ENCODE measurements at places on chromosomes 5 and 9.

GRCh38 chr5:123131551-123132204, 42.6 kb downstream of the PRDM6 start:
- DNase-seq: no peak

DNA sequence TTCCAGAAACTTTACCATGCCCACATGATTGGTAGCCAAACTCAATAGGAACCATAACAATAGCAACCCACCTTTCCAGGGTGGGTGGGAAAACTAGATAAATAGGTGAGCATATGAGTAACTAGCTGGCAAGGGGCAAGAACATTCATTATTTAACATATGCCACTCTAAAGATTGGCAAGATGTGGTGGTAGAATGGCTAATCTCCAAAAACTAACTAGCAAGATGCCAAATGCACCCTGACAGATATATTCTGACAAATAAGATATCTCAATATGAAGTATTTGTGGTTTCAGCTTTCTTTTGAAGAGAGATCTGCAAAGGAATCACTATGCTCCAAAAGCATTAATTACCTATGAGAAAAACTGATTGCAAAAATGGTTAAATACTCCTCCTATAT, 895.6 kb downstream of the TLE1 start:
- no peak for DNase-seq

DNA sequence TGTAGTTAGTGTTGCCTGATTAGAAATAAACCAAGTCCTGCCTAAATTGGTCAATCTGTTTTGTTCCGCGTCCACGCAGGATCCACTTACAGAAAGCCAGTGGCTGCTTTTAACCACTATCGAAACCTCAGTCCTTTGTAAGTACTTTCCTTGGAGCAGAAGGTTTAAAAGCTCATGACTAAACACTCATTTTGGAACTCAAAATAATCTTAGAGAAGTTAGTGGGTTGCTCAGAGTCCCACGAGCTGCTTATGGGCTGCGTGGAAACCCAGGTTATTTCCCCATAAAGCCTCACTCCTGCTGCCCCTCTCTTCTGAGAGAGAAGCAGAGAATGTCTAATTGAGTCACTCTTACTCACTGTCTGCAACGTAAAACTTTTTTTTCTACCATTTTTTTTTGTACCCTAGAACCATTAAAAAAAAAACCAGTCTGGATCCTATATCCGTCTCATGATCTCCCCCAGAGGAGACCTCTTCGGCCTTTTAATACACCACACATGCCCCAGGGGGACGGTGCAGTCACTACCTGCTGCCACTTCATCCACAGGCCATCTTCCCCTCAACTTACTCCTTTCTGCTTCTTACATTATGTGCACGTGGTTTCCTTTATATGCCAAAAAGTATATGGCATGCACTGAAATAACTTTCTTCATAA, 7.6 kb downstream of the BASP1 start:
- DNase-seq: no peak

DNA sequence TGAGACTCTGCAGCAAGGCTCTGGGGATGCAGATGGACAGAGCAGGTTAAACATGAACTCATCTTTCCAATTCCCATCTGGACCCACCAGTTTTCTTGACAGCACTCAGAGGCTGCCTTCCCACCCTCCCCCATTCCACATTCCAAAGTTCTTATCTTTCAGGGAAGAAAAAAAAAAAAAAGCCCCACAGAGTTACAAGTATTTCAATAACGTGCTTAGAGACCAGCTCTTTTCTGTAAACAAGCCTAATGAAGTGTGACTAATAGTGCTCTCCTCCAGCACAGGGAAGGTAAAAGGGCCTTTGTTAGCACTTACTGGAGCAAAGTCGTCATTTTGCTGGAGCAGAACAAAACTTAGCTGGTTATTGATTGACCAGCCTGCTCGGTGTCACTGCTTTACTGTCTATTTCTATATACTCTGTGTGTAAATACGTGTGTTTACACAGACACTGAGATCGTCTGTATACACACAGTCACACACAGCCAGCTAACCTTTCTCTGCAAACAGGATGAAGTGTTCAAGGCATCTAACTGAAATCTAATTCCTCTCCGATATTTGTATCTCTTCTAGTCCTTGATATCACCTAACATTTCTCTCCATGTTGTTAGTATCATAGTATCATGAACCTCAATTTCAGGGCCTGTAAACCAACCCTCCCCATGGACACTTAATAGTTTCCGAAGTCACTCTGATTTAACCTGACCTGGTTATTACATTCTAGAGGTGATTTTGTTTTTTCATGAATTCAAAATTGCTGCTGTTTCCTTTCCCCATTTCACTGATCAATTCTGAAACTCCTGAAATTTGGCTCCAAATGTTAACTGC, 84.9 kb downstream of the ZNF608 start:
- DNase-seq: no peak

DNA sequence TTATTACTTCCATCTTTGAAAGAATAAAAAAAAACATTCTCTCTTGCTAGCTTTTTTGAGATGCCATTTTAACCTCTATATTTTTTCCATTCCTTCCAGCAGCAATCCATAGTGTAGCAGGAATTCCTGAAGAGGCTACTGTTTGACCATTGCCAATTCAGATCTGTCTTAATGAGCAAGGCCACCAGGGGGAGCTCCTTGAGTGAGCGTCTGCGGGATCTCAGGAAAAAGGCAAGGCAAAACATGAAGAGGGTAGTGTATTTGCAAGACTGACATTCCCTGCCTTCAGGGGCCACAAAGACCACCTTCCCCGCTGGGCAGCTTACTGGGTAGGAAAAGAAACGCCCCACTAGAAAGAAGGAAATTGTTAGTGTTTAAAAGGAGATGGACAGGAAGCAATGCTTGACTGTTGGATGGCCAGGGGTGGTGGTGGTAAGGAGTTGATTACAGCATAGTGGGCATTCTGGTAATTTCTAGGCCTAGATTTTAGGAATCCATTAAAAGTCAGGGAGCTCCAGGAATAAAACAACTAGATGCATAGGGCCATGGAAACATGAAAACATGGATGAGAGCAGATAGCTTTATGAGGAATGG, 206.6 kb upstream of the HAPLN1 start:
- peak; percentile 84 for DNase-seq

DNA sequence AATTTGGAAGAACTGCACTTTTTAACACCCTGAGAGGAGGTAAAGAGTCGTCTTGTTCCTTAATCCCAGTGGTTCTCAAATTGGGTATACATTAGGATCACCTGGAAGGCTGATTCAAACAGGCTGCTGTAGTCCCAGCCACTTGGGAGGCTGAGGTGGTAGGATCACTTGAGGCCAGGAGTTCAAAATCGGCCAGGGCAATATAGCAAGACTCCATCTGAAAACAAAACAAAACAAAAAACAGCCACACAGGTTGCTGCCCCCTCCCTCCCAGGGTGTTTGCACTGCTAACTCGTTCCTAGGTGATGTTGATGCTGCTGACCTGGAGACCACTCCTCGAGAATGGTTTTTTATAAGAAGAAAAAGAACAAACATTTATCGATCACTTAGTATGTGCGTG, 1.5 kb upstream of the TBC1D9B start:
- DNase-seq: no peak

DNA sequence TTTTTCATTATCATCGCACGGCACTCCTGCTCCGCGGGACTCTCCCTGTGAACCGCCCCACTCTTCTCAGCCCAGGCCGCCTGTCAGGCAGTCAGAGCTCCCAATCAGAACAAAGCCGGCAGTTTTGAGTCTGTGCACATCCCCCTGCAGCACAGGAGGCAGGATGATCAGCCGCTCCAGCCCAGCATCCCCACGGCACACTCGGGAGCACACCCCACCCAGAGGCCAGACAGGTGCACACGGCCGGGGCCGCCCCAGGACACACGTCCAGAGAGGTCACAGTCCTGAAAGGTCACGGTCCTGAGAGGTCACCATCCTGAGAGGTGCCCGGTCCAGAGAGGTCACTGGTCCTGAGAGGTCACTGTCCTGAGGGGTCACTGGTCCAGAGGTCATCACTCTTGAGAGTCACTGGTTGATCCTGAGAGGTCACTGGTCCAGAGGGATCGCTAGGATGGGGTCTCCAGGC, 8.4 kb downstream of the TPPP start:
- no peak for DNase-seq

DNA sequence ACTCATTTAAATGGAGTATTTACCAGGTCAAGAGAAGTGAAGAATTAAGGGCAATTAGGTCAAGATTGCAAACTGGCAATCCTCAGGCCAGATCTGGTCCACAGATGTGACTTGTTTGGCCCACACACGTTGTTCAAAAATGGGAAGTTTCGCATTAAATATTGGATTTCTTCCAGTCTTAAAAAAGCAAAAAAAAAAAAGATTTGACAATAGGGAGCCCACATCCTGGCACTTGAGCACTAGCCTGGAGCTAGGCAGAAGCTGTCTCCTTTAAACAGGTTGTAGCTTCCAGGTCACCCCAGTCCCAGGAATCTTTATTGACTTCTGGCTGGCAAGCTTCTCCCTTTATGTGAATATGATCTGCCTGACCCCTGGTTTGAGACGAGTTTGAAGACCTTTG, 520.4 kb downstream of the RAB3C start:
- no peak for DNase-seq

- no peak for DNase-seq
These were observed 30.0 kb upstream of the SLC6A19 start for GRCh38 chr5:1171340-1171941.

- no peak for DNase-seq
These were observed 11.0 kb downstream of the RASA1 start for GRCh38 chr5:87278590-87279100.

- no peak for DNase-seq
These were observed 341.1 kb upstream of the RGMB start for GRCh38 chr5:98432378-98432777.

DNA sequence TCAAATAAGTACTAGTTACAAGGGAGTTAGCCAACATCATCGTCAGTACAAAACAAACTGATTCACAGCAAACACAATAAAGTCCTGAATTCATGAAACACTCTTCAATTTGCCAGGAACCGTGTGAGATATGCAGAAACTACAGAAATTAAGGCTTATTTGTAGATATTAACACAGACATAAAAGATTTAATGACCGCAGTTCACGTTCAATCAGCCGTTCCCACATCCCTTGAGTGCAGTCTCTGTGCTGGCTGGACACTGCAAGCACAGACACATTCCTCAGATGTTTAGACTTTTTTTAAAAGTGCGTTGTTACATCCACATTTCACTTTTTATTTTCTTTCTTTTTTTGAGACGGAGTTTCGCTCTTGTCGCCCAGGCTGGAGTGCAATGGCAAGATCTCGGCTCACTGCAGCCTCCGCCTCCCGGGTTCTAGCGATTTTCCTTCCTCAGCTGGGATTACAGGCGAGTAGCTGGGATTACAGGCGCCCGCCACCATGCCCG, 566 bp upstream of the CEP78 start:
- DNase-seq: peak; percentile 11

GRCh38 chr9:99019510-99020331, 76.0 kb downstream of the COL15A1 start:
- DNase-seq: no peak

GRCh38 chr9:82590845-82591244, 472.1 kb downstream of the RASEF start:
- no peak for DNase-seq

DNA sequence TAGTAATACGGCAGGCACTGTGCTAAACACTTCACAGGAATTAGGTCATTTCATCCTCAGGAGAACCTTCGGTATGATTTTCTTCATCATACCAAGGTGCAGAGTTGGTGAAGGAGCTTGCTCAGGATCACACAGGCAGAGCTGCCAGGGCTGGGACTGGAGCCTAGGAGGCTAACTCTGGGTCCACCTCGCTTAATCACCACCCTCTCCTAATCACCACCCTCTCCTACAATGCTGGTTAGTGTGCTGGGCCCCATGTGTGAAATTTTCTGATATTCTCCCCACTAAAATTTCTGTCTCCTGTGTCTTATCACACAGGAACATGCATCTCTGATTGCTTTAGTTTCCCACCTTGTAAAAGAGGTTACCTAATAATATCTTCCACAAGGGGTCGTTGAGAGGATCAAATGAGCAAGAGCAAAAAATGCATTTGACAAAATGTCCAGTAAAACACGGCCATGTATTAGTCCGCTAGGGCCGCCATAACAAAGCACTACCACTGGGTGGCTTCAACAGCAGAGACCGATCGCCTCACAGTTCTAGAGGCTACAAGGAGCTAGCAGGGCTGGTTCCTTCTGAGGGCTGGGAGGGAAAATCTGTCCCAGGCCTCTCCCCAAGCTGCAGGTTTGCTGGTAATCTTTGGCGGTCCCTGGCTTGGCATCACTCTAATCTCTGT, 128.2 kb upstream of the NFIB start:
- no peak for DNase-seq

Measured in midbrain (tissue), 1 donor.